NCI-H226 (cell line): ENCODE measurements at places on chromosomes 2 and 18.
A peak's percentile ranks its signal among the peaks of the same experiment; 100 is the strongest.

GRCh38 chr2:134365356-134365755 lies 111.5 kb downstream of the MGAT5 start:
- DNase-seq = peak; percentile 16

- no peak for DNase-seq
Measured at GRCh38 chr2:237557633-237558015, 8.8 kb upstream of the PRLH start.

- DNase-seq = no peak
Measured at GRCh38 chr2:186617771-186618170, 27.9 kb downstream of the ITGAV start.

GRCh38 chr2:198917926-198918720 lies 539.6 kb downstream of the SATB2 start:
- no peak for DNase-seq

DNA sequence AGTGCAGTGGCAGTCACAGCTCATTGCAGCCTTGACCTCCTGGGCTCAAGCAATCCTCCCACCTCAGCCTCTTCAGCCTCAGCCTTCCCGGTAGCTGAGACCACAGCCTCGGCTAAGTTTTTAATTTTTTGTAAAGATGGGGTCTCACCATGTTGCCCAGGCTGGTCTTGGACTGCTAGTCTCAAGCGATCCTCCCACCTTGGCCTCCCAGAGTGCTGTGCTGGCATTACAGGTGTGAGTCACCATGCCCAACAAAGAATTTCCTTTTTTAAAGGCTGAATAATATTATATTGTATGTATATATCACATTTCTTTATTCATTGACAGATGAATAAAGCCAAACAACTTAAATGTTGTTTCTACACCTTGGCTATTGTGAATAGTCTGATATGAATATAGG lies 42.5 kb downstream of the MOB4 start:
- peak; percentile 5 for DNase-seq
